ENCODE measurements at places on chromosomes 16 and 17.

DNA sequence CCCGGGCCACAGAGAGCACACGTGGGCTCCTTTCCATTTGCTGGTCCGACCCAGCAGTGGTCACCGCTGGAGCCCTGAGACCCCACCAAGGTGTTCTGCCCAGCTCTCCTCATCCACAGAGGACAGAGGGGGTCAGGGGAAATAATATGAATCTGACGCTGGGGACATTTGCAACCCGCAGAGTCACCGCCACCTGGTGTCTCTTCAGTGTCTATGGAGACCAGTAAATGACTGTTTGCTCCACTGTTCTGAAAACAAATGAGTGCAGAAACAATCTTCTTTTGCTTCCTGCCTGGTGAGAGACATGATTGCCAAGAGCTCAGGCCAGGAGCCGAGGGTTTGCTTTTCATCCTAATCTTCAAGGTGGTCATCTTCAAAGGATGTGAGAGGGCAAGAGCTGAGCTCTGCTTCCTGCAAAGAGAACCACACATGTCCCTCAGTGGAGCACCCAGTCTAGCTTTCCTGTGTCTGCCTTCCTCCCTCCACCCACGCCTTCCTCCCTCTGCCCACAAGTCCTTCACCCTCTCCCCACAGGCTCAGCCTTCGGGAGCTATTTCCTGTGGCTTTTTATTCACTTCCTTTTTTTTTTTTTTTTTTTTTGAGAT is 14.7 kb upstream of the KLHDC4 start:
- DNase-seq: peak; percentile 27

DNA sequence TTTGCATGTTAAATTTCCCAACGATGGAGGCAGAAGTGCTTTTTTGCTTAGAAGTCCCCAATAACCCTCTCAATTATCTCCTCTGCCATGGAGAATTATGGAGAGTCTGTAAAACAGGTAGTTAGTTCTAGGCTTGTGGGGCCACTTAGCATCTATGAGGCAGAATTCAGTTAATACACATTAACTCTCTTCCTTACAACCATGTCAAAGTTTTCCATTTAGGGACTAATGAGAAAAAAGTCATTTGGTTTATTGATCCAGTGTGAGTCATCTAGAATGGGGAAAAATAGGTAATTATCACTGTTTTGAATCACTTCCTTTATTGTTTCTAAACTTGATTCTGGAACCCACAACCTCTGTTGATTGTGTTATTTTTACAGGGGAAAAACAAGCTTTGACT is 229.1 kb upstream of the COX10 start:
- no peak for DNase-seq

DNA sequence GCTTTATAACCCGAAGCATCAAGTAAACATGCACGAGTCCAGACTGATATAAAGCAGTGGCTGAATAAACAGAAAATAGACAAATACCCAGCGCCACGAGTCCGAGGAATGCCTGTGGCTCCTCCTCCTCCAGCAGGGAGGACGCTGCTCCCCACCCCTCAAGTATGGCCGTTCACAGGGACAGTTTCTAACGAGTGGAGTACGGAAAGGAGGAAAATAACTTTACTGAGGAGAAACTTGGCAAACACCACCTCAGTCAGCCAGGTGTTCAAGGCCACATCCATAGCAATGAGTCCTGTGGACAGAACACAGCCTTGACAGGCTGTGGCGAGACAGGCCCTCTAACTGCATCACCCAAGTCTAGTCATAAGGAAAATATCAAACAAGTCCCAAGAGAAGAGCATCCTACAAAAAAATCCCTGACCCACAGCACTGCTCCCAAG is 9.2 kb downstream of the ZDHHC7 start:
- DNase-seq: no peak

DNA sequence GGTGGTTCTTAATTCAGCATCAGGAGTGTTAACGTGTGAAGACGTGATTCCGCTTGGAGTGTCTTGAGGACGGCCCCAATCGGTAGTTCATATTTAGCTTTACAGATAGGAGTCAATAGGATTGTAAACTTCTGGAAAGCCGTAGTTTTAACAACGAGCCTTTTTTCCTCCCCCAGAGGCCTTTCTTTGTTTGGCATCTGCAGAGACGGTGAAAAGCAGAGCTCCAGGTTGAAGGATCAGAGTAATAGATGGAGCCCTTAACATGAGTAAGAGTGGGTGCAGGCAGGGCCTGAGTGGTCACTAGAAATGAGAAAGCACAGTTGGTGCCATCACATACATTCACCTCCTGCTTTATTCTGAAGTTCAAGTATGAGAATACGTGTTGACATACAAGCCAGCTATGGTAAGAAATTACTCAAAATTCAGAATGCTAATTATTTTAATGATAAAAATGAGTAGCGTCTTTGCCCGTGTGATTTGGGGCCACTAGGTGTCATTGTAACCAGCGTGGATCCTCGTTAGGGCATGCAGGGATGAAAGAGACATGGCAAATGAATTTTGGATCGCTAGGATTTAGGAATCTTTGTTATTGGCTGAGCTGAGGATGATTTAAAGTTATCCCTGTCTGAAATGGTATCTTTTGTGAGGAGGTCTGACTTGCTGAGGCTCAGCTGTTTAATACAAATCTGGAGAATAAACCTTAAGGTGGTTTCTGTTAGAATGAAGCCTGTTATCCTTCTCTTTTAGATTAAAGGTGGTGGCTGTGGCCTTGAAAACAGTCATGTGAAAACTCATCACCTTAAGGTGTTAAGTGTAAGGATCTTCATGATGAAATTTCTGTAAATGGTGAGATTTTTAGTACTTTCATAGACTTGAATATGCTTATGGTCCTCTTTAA is 18.6 kb downstream of the PRCD start:
- DNase-seq: no peak

GRCh38 chr17:50365165-50365564 is 7.8 kb downstream of the MRPL27 start:
- no peak for DNase-seq

- DNase-seq: no peak
Observed at GRCh38 chr16:88727871-88728270, 21.6 kb downstream of the CTU2 start.

GRCh38 chr17:69207151-69207550 is 21.5 kb downstream of the ABCA10 start:
- DNase-seq: no peak

DNA sequence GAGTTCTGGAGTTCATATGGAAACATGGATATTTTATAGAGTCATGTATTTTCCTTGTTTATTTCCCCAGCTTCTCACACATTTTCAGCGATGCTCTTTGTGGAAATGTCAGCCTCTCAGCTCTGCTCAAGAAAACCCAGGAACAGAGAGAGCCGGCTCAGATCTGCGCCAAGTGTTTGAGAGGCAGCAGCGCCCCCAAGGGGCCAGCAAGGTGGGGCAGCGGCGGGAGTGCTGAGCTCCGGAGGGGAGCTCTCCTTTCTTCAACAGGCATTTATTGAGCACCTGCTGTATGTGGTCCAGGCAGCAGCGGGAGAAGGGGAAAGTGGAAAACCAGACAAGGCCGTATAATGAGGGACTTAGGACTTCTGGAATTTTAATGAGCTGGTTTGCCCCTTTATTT is 421.1 kb upstream of the C16orf82 start:
- DNase-seq: no peak

GRCh38 chr16:4828567-4829321 is 18.3 kb downstream of the GLYR1 start:
- DNase-seq: no peak

- DNase-seq: no peak
Observed at GRCh38 chr17:75645501-75645888, 12.3 kb downstream of the SMIM5 start.

DNA sequence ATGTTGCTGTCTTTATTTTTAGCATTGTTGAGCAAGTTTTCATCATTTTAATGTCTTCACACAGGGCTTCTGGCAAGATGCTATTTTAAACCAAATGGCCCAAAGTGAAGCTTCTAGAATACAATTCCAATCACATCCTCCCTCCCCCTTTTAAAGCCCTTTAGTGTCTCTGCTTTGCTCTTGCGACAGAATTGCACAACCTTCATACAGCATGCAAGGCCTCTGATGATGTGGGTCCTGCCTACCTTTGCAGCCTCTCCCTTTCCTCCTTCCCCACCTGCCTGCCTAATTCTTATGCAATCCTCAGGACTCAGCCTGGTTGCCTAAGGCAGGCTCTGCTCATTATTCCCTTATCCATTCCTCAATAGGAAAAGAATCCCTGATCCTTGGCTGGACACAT is 381.7 kb downstream of the SLC39A11 start:
- no peak for DNase-seq

- no peak for DNase-seq
Observed at GRCh38 chr16:3015865-3016521, 2.0 kb downstream of the CLDN6 start.

DNA sequence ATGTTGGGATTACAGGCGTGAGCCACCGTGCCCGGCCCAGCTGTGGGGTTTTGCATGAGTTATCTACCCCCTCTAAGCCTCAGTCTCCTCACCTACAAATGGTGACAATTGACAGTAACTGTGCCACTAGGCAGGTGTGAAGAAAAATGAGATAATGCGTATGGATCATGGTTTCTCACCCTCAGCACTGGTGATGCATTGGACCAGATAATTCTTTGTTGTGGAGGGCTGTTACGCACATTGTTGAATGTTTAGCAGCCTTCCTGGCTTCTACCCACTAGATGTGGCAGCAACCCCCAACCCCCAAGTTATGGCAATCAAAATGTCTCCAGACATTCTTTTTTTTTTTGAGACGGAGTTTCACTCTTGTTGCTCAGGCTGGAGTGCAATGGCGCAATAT is 9.0 kb upstream of the HAPSTR1 start:
- DNase-seq: peak; percentile 63

- no peak for DNase-seq
Observed at GRCh38 chr16:51407199-51407598, 256.1 kb upstream of the SALL1 start.

GRCh38 chr17:73007407-73007806 is 85.1 kb downstream of the SLC39A11 start:
- DNase-seq: no peak

- DNase-seq: no peak
Observed at GRCh38 chr17:41657176-41657754, 31.4 kb upstream of the EIF1 start.

DNA sequence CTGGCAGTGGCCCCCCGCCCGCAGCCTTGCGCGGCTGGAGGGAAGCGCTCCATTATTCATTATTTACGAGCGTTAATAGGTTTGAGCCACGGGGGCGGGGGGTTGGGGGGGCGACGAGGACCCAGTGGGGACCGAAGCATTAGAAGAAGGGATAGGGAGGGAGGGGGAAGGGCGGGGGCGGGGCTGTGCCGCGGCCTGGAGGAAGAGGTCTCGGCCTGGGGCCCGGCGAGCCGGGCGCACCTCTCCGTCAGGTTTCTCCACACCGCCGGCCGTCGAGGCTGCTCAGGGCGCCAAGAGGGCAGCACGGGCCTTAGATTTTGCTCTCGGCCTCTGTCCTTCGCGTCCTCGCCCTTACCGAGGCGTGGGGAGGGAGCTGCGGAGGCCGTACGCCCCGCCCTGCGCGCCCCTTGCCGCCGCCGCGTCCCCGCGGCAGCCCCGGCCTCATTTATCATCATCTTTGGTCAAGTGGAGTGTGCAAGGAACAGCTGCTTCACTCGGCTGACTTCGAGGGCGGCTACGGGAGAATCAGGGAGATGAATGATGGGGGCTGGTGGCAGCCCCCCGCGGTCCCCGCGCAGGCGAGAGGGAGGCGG is 54.2 kb downstream of the SREBF1 start:
- DNase-seq: no peak

- no peak for DNase-seq
Observed at GRCh38 chr16:68490829-68491575, 42.7 kb upstream of the SMPD3 start.

DNA sequence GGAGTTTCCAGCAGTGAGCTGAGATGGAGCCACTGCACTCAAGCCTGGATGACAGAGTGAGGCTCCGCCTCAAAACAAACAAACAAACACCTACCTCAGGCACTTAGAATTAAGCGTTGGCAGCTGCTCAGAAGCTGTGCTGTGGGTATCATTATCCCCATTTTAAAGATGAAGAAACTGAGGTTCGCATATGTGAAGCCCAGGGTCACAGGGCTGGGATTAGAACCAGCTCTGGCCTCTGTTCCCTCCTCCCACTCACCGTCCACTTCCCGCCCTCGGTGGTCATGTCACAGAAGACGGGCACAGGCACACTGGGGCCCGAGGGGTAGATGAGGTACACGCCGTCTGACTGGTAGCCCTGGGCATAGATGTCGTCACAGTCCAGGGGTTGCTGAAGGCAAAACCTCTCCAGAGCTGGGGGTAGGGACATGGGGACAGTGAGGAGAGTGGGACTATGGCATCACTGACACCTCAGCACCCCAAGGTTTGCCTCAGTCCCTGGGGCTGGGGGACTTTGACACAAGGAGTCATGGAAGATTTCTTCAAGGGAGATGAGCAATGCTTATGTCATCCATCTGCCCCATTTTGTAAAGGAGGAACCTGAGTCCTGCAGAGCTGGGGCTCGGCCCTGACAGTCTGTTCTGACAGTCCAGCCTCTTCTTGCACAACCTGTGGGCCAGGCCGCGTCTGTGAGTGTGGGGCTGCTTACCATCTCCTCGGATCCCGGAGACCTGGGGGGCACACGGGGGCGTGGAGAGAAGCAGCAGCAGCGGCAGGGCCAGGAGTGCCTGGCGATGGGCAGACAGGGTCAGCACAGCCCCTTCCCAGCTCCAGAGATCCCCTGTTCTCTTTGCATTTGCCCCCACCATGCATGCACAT is 700 bp downstream of the MFAP4 start:
- no peak for DNase-seq

- DNase-seq: peak; percentile 90
Observed at GRCh38 chr17:74280093-74280513, 6.1 kb downstream of the DNAI2 start.

DNA sequence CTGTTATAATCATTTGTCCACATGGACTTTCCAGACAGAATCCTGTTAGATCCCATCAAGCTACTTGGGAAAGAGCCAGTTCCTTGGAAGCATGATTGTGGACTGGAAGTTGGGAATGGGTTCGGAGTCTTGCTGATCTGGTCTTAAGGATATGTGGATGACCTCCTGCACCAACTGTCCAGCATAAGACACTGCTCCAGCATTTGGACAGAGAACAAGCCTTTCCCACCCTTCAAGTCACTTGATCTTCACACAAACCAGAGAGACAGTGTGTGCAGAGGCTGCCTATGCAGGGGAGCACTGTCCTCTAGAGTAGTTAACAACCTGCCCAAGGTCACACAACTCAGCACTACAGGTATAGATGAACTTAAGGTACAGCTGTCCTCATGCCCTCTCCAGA is 5.8 kb upstream of the MT1B start:
- DNase-seq: no peak
